Dermis lymphatic vessel endothelial cell (primary cell): ENCODE measurements at places on chromosomes 6 and 20. TPM values are rescaled to one million over a fixed set of nuclear protein-coding genes. Genes with fewer than 3 reads are reported as not detected.

Gene PHACTR1
- 0.54 and 0.77 TPM in 2 replicates for total RNA-seq

Gene MYCT1
- 144 and 192 TPM in 2 replicates for total RNA-seq

Gene ABT1
- 18.5 and 19.6 TPM in 2 replicates for total RNA-seq

Gene SLC17A3
- not detected in 2 replicates for total RNA-seq

Gene C20orf202
- under 0.01 and 0.17 TPM in 2 replicates for total RNA-seq

Gene PHACTR3
- 0.87 and 3.4 TPM in 2 replicates for total RNA-seq

Gene MEP1A
- total RNA-seq = not detected in 2 replicates

Gene OTOR
- total RNA-seq = not detected in 2 replicates

Gene FGD2
- total RNA-seq = not detected in 2 replicates

Gene NMBR
- not detected in 2 replicates for total RNA-seq

Gene COL9A3
- 1.0 and 1.3 TPM in 2 replicates for total RNA-seq

Gene FKBP5
- total RNA-seq = 57.1 and 58.2 TPM in 2 replicates

Gene NUS1
- total RNA-seq = 15.9 and 17.4 TPM in 2 replicates

Gene SLC26A8
- total RNA-seq = not detected in 2 replicates

Gene CALHM5
- total RNA-seq = 1.3 and 2.6 TPM in 2 replicates

Gene NOX3
- not detected in 2 replicates for total RNA-seq

Gene SPTLC3
- 0.22 and 1.0 TPM in 2 replicates for total RNA-seq

Gene ERVFRD-1
- total RNA-seq = not detected in 2 replicates

Gene MDFI
- 27.0 and 51.8 TPM in 2 replicates for total RNA-seq

Gene PCSK2
- total RNA-seq = not detected in 2 replicates

Gene CST2
- not detected in 2 replicates for total RNA-seq

Gene SNAP91
- total RNA-seq = 0.87 and 1.4 TPM in 2 replicates

Gene PTCHD4
- total RNA-seq = 9.1 and 15.0 TPM in 2 replicates

Gene CST7
- not detected in 2 replicates for total RNA-seq

Gene TRIM10
- not detected in 2 replicates for total RNA-seq

Gene CHRNA4
- total RNA-seq = 0.09 TPM in 1 of 2 replicates, not detected in the other

Gene TRIM31
- not detected in 2 replicates for total RNA-seq

Gene HLA-DPA1
- 4.6 and 6.9 TPM in 2 replicates for total RNA-seq

Gene LRRC73
- total RNA-seq = 0.09 and 0.11 TPM in 2 replicates

Gene C20orf141
- not detected in 2 replicates for total RNA-seq

Gene PSORS1C1
- 3.7 and 4.0 TPM in 2 replicates for total RNA-seq

Gene UST
- 0.09 and 0.65 TPM in 2 replicates for total RNA-seq

Gene VPS16
- total RNA-seq = 33.8 and 34.6 TPM in 2 replicates

Gene LY6G6F
- total RNA-seq = not detected in 2 replicates

Gene TRIM15
- not detected in 2 replicates for total RNA-seq

Gene PRR3
- 2.6 and 3.4 TPM in 2 replicates for total RNA-seq

Gene HLA-F
- total RNA-seq = 14.8 and 21.6 TPM in 2 replicates

Gene IMPG1
- not detected in 2 replicates for total RNA-seq

Gene CCN2
- total RNA-seq = 103 and 256 TPM in 2 replicates

Gene LY6G5C
- 1.4 and 1.5 TPM in 2 replicates for total RNA-seq

Gene TMEM217
- 5.8 and 6.8 TPM in 2 replicates for total RNA-seq

Gene WFDC10B
- not detected in 2 replicates for total RNA-seq

Gene ZCCHC3
- total RNA-seq = 19.8 and 24.2 TPM in 2 replicates

Gene SCGN
- total RNA-seq = not detected in 2 replicates

Gene TTLL9
- 0.22 and 0.26 TPM in 2 replicates for total RNA-seq

Gene SRSF12
- 0.17 TPM in 1 of 2 replicates, not detected in the other for total RNA-seq

Gene ZKSCAN4
- 2.7 and 5.4 TPM in 2 replicates for total RNA-seq

Gene MCCD1
- total RNA-seq = not detected in 2 replicates
